Stimulated activated effector memory CD8-positive, alpha-beta T cell treated with anti-CD3 and anti-CD28 coated beads, Interleukin-12 subunit alpha, Interleukin-12 subunit beta, amount 100 ng/mL, for 72 hours (primary cell): ENCODE measurements at places on chromosomes 3 and 15.

- no peak for DNase-seq
These were observed 43.8 kb upstream of the RAB6B start for GRCh38 chr3:133939463-133939835.

GRCh38 chr15:90790057-90790456 is 72.9 kb downstream of the BLM start:
- no peak for DNase-seq

DNA sequence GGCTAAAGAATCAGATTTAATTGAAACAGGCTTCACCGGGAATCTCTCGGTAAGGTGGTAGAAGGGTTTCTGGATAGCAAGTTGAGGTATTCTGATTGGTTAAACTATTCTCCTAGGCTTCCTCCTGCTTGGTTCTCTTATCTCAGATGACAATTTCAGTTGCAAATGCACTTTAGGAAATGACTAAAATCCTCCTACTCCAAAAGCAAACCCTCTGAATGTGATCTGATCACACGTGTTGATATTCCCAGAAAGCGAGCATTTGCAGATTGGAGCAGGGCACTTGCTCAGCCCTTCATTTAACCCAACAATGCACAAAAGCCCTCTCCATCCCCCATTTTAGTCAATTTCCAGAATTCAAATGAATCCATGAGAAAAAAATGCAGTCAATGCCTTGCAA is 55.6 kb upstream of the ICE2 start:
- no peak for DNase-seq

- no peak for DNase-seq
These were observed 457.6 kb downstream of the PDCD6IP start for GRCh38 chr3:34256021-34256420.

- DNase-seq, result no peak
These were observed 64.5 kb downstream of the CORO2B start for GRCh38 chr15:68643216-68643830.

GRCh38 chr3:146712806-146713205 is 107.7 kb upstream of the PLSCR5 start:
- DNase-seq, result no peak
